Nucleus accumbens (tissue), 56 donors: ENCODE measurements at places on chromosomes 4 and X.

- DNase-seq: no peak
Observed at GRCh38 chr4:105840426-105841174, 54.7 kb upstream of the NPNT start.

GRCh38 chr4:5730993-5731990 lies 20.3 kb downstream of the EVC start:
- DNase-seq: no peak

GRCh38 chr4:183383606-183384005 lies 60.8 kb upstream of the CDKN2AIP start:
- DNase-seq: no peak

DNA sequence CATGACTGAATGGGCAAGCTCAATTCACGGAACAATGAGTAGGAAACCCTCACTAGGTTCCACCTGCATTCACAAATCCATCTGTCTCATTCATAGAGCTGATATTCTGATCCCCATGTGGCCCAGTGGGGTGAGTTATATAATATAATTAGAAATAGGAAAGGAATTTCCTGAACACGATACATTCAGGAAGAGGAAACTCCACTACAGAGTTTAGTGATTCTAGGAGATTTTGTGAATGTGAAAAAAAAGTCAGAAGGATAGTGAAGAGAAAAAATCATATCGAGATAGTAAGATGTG lies 471.2 kb downstream of the GASK1B start:
- DNase-seq: no peak

- no peak for DNase-seq
Observed at GRCh38 chr4:118139241-118139640, 105.0 kb downstream of the NDST3 start.

- no peak for DNase-seq
Observed at GRCh38 chr4:129842096-129842495, 746.1 kb downstream of the C4orf33 start.

DNA sequence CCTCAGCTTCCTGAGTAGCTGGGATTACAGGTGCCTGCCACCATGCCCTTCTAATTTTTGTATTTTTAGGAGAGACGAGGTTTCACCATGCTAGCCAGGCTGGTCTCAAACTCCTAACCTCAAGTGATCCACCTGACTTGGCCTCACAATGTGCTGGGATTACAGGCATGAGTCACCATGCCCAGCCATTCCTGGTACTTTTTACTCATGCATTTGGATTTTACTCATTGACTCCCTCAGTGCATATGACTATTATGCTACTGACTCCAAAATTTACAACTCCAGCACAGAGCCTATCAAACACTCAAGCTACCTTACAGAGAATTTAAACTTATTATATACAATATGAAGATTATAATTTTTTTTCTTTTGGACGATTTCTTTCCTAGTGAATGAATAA lies 199.9 kb downstream of the CXXC4 start:
- no peak for DNase-seq

DNA sequence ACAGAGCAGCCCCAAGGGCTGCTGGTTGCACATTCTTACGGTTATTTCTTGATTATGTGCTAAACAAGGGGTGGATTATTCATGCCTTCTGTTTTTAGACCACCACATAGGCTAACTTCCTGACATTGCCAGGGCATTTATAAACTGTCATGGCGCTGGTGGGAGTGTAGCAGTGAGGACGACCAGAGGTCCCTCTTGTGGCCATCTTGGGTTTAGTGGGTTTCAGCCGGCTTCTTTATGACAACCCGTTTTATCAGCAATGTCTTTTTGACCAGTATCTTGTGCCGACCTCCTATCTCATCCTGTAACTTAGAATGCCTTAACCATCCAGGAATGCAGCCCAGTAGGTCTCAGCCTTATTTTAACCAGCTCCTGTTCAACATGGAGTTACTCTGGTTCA lies 212.4 kb upstream of the GRID2 start:
- no peak for DNase-seq

DNA sequence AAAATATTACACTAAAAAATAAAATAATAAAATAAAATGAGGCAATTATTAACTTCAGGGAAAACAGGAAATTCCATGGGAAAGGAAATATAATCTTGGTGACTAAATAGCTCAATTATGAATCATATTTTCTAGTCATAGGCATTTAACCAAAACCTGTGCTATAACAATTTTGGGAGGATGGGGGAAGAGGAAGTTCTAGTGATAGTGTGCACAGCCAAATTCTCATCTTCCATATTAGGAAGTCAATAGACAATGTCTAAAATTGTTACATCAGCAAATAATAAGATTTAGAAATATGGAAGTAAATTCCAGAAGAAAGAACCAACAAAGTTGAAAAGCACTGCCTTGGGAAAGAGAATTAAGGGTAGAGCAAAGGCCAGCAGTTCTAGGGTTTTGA lies 2.8 kb downstream of the AWAT2 start:
- DNase-seq: no peak

DNA sequence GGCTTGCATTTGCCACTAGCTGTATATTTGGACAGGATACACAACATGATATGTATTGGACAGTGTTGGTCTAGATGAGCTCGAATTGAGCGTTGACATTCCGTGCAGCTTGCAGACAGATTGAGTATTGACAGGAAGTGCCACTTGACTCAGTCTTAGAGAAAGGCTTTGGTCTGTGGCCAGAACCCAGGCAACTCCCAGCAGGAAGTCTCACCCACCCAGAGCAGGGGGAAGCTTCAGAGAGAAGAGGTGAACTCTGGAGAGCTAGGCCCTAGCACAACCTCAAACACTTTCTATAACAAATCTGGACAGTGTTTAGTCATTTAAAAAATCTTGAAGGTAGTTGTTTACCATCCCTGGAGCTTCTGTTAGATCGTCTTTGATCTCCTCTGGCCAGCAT lies 280.5 kb downstream of the FBXW7 start:
- DNase-seq: no peak

GRCh38 chrX:83185887-83186286 lies 322.2 kb upstream of the POU3F4 start:
- no peak for DNase-seq

- DNase-seq: no peak
Observed at GRCh38 chr4:37797374-37797773, 29.1 kb upstream of the PGM2 start.

GRCh38 chr4:62601737-62602136 lies 1401.6 kb downstream of the ADGRL3 start:
- DNase-seq: no peak

GRCh38 chrX:130105244-130105643 lies 5.1 kb downstream of the ELF4 start:
- DNase-seq: no peak

DNA sequence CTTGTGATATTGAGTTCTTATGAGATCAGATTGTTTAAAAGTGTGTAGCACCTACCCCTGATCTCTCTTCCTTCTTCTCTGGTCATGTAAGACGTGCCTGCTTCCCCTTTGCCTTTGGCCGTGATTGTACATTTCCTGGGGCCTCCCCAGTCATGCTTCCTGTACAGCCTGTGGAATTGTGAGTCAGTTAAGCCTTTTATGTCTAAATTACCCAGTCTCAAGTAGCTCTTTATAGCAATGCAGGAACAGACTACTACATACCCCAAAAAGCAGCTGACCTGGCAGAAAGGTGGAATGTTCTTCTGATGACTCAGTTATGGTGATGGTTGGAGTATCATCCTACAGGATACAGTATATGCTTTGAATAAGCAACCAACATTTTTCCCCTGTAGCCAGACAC lies 11.4 kb upstream of the MCUB start:
- no peak for DNase-seq

- no peak for DNase-seq
Observed at GRCh38 chr4:97984545-97985131, 158.6 kb downstream of the STPG2 start.

DNA sequence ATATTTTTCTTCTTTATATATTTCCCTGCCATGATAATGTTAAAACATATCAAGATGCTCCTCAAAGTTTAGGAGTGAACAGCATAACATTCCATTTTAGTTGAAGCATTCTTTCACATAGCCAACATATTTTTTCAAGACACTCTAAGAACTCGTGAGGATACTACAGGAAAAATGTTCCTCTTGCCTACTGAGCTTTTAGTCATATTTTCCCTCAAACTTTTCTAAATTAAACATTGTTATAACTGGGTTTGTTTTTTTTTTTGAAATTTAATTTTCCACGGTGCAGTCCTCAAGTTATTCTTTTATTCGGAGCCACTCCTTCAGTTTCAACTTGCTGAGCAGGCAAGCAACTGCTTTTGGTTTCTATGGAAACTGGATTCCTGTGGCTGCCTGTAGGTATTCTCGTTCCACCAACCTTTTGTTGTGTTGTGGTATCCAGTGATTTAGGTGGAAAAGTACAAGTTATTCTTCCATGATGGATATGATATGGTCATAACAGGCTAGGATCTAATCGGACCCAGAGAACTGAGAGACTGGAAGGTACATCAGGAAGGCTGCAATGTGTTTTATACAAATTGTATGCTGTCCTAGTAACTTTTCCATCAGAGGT lies 248.0 kb downstream of the TRIML1 start:
- DNase-seq: no peak

GRCh38 chr4:123997776-123998449 lies 601.3 kb downstream of the SPRY1 start:
- DNase-seq: no peak

DNA sequence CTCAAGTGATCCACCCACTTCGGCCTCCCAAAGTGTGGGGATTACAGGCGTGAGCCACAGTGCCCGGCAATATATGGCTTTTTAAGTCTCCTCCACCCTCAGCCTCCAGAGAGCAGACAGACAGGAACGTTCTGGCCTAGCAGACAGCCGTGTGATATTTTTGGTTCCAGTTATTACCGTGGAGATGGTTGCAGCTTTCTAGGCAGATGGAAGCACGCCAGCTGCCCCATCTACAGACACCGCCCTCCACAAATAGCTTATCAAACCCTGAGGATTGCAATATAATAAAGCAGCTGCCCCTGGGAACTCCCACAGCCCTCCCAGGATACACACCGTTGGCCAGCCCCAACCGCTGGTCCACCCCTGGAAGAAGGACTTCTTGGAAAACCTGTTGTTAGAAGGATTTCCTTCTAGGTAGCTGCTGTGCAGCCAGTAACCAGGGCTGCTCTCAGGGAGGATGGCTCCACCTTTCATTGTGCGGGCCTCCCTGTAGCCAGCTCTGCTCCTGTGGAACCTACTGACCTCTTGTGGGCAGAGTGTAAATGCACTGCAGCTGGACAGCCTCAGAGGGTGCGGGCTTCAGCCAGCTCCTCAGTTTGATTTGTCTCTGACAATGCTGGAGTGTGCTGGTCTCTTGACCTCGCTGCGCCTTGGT lies 44.0 kb downstream of the SLC25A5 start:
- DNase-seq: no peak

DNA sequence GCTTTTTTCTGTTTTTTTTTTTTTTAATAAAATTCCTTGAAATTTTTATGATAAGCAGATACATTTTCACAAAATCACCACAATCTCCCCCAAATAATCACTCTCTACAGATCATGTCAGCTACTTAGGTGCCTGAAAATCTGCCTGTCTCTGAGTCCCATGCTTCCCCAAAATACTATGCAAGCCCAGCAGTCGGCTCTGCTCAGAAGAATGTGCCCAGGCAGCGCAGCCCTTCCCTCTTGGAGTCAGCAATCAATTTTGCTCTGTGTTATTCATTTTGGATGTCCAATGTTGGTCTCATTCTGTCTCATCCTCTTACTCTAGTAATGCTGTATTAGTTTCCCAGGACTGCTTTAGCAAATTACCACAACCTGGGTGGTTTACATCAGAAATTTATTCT lies 24.9 kb upstream of the C1QTNF7 start:
- no peak for DNase-seq
